ENCODE measurements at places on chromosomes 5 and 9.

DNA sequence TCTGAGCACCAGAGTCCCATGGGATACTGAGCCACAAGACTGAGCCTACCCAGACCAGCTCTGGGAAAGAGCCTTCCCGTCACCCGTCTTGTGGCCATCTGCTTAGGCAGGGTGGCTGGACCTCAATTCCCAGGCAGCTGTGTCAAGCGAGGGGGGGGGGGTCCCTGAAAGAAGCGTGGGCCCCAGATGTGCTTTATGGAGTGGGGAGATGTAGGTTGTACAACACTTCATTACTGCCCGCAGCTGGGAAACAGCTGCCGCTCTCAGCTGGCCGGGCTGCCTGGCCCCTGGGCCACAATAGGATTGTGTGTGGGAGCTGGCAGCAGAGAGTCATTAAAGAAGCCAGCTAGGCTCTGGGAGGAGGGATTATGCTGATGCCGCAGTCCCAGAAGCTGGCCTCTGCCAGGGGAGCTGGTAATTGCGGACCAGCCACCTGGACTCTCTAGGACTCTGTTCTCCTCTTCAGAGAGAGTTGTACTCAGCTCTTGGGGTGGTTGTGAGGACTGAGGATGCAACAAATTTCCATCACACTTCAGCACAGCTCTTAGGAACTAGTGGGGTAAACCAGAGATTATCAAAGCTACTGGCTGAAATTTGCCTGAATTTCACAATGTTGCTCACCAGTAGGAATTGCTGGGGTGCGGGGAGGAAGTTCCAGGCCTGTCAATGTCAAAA, 145.4 kb downstream of the GADD45G start:
- no peaks in the 10 kb centered on the region for H3K36me3 ChIP-seq
- no peaks in the 10 kb centered on the region for H3K27me3 ChIP-seq
- DNase-seq: no peak
- H3K4me3 ChIP-seq: no peak overlapping the region

- H3K4me3 ChIP-seq: no peak overlapping the region
- DNase-seq: no peak
- H3K4me1 ChIP-seq: no peaks in the 10 kb centered on the region
- H3K27me3 ChIP-seq: no peaks in the 10 kb centered on the region
Measured at GRCh38 chr9:89738137-89738932, 133.5 kb downstream of the GADD45G start.

- no peak overlapping the region for H3K27ac ChIP-seq
- peaks cover 83% of the 10 kb centered on the region for H3K36me3 ChIP-seq
- no peaks in the 10 kb centered on the region for H3K27me3 ChIP-seq
- H3K4me1 ChIP-seq: no peaks in the 10 kb centered on the region
- H3K4me3 ChIP-seq: no peak overlapping the region
Measured at GRCh38 chr5:159163027-159163700, 46.2 kb downstream of the RNF145 start.

GRCh38 chr5:127203818-127204217, 86.8 kb upstream of the MEGF10 start:
- H3K4me1 ChIP-seq: no peaks in the 10 kb centered on the region
- no peaks in the 10 kb centered on the region for H3K36me3 ChIP-seq
- no peak overlapping the region for H3K4me3 ChIP-seq
- H3K27ac ChIP-seq: no peak overlapping the region

DNA sequence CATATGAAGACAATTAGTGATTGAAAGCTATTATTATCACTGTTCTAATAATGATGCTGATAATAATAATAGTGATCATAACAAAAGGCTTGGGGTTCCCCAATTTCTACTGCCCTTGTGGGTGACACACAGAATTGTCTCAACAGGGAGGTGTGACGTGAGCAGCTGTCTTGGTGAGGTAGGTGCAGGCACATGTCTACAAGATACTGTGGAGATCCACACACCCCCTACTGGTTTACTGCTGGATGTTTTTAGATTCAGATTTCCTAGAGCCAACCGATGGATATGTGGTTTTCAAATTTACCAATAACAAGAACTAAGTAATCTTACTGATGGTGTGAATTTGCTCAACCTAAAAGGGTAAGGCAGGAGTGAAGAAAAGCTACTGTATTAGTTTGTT, 139.0 kb downstream of the TARS1 start:
- H3K27me3 ChIP-seq: no peaks in the 10 kb centered on the region
- no peak overlapping the region for H3K4me3 ChIP-seq
- DNase-seq: no peak
